ENCODE measurements at places on chromosomes 7 and 10. TPM values are rescaled to one million over a fixed set of nuclear protein-coding genes. Genes with fewer than 3 reads are reported as not detected.

DNA sequence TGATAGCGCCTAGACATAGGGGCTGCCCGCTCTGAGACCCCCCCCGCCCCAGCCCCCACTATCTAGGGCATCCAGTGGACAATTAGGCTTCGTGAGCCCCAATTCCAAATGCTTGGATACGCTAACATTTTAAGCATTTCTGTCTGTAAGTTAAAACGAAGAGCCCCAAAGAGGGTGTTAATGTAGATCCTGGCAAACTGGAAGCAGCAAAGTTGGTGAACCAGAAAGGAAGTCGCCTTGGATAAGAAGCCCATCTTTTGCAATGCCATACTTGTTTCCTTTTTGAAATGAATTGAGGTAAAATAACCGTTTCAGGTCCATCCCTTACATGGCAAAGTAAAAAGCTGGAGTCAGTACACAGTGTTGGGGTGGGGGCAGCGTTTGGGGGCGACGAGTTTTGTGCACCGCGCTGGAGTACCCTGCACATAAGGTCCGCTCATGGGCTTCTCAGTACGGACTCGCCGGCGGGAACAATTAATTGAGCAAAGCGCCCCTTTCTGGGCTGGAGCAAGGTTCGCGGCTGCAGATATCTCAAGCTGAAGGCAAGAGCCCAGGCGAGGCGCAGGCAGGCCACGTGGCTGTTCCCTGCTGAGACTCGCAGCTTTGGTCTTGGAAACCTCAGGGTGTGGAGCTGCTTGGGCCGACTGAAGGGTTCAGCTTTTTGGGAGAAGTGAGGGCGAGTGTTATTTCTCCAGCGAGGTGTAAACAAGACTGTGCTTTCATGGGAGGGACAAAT, 1.4 kb upstream of the TWIST1 start:
- DNase-seq = peak; percentile 42

The CAMK2B gene
- polyA plus RNA-seq = 3.2 TPM

- no peak for DNase-seq
Observed at GRCh38 chr10:121296881-121297585, 301.2 kb downstream of the FGFR2 start.

DNA sequence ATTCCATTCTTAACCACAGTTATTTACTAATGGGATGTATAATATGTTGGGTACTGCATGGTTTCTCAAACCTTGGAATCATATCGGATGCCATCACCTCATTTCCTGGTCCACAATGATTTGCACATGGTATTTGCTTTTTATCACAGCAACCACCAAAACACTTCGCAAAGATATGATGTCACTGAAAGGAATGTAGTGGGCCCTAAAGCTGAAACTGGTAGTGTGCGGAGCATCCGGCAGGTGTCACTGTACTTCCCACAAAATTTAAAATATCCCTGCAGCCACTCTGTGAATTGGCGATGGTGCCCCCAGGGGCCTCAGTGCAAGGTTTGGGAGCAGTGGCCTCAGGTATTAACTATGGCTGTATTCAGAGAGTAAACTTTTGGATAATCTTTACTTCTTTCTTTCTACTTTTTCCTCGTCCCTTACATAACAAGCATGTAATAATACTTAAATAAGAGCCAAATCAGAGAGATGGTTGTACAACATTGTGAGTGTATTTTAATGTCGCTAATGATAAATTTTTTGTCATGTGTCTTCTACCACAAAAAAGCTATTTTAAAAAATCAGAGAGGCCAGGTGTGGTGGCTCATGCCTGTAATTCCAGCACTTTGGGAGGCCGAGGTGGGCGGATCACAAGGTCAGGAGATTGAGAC, 66.2 kb downstream of the FAM241B start:
- DNase-seq = no peak

- DNase-seq = no peak
Observed at GRCh38 chr7:43669286-43670081, 59.8 kb downstream of the COA1 start.

The C7orf33 gene
- not detected for polyA plus RNA-seq

The ADAM22 gene
- polyA plus RNA-seq = 2.2 TPM

GRCh38 chr7:112990624-112991023, 96.0 kb downstream of the GPR85 start:
- DNase-seq = no peak

GRCh38 chr10:5964736-5965135, 12.6 kb downstream of the IL15RA start:
- no peak for DNase-seq
